ENCODE measurements at places on chromosomes 6 and 20.
A peak's percentile ranks its signal among the peaks of the same experiment; 100 is the strongest.

DNA sequence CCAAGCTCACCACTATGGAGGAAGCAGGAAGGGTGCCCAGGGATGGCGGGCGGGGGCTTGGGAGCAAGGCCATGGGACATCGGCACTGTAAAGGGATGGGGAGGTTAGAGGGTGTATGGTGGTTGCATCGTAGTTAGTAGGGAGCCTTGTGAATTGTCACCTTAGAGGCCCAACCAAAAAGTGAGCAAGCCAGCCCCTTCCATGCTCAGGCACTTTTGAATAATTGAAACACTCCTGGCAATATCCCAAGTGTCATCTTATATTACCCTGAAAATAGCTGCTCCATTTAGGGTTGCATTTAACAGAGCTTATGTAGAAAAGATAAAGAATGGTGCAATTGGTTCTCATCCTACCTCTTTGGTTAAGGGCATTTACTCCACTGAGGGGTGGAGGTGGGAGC is 169.2 kb downstream of the SAMD5 start:
- no peak for DNase-seq

GRCh38 chr6:79135973-79136470 is 58.0 kb upstream of the PHIP start:
- DNase-seq = no peak

GRCh38 chr6:41555326-41556300 is 9.4 kb downstream of the FOXP4 start:
- peak; percentile 76 for DNase-seq

- DNase-seq = peak; percentile 91
Observed at GRCh38 chr20:33667676-33668465, 1.1 kb downstream of the ACTL10 start.
